Lower leg skin (tissue), 4 donors: ENCODE measurements at places on chromosomes 4 and X. TPM values are rescaled to one million over a fixed set of nuclear protein-coding genes. Genes with fewer than 3 reads are reported as not detected.

DNA sequence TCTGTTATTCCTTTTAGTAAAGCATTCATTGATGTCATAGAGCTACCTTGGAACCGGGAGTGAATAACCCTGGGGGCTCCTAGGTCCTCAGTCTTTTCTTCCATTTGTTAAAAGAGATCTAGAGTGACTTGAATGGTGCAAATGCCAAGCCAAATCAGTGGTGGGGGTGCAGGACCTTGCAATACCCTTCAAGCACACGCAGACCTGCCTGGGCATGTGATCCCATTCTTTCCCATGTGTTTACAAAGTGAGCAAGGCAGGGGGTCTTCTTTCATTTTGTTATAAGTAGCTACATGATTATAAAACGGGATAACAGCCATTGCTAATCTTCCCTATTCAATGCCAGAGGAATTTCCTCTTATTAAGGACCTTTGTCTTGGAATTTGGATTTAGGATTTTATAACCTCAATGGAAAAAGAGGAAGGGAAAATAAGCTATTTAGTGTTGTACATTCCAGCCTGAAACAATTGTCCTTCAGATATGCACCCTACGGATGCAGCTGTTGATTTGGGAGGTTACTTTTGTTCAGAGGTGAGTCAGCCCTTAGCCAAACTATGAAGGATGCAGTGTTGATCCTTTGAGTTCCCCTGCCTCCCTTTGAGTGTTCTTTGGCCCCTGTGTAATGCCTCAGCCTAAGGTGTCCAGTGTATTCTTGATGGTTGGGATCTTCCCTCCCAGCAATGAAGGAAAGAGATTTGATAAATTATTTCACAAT lies 623.8 kb upstream of the HTR2C start:
- no peak for DNase-seq

GRCh38 chr4:7941111-7941964 lies 1.7 kb upstream of the AFAP1 start:
- no peak for DNase-seq

- DNase-seq: no peak
Measured at GRCh38 chrX:16113978-16114565, 9.3 kb upstream of the GRPR start.

- no peak for DNase-seq
Measured at GRCh38 chr4:188194421-188194820, 55.2 kb downstream of the TRIML1 start.

- no peak for DNase-seq
Measured at GRCh38 chr4:161496-162284, 37.4 kb downstream of the ZNF718 start.

- DNase-seq: no peak
Measured at GRCh38 chr4:155809835-155810234, 51.0 kb downstream of the GUCY1B1 start.

DNA sequence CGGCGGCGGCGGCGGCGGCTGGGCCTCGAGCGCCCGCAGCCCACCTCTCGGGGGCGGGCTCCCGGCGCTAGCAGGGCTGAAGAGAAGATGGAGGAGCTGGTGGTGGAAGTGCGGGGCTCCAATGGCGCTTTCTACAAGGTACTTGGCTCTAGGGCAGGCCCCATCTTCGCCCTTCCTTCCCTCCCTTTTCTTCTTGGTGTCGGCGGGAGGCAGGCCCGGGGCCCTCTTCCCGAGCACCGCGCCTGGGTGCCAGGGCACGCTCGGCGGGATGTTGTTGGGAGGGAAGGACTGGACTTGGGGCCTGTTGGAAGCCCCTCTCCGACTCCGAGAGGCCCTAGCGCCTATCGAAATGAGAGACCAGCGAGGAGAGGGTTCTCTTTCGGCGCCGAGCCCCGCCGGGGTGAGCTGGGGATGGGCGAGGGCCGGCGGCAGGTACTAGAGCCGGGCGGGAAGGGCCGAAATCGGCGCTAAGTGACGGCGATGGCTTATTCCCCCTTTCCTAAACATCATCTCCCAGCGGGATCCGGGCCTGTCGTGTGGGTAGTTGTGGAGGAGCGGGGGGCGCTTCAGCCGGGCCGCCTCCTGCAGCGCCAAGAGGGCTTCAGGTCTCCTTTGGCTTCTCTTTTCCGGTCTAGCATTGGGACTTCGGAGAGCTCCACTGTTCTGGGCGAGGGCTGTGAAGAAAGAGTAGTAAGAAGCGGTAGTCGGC lies 528 bp downstream of the FMR1 start:
- peak; percentile 19 for DNase-seq

DNA sequence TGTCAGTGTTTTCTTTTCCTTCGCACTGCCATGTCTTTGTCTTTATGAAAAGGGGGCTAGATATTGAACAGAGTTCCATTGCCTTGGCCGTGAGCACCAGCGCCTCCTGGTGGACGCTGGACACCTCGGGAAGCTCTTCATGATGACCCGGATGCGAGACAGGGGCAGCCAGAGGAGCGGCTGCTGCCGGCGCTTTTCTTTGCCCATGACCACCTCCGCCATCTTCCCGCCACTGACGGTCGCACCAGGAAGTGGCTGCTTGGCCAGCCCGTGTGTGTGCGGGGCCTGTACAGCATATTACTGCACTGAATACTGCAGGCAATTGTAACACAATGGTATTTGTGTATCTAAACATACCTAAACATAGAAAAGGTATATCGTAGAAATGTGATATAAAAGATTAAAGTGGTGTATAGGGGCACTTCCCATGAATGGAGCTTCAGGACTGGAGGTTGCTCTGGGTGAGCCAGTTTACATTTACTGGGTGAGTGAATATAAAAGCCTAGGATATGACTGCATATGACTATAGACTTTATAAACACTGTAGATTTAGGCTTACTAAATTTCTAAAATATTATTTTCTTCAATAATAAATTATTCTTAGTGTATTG lies 15.8 kb upstream of the GRIA2 start:
- peak; percentile 60 for DNase-seq

DNA sequence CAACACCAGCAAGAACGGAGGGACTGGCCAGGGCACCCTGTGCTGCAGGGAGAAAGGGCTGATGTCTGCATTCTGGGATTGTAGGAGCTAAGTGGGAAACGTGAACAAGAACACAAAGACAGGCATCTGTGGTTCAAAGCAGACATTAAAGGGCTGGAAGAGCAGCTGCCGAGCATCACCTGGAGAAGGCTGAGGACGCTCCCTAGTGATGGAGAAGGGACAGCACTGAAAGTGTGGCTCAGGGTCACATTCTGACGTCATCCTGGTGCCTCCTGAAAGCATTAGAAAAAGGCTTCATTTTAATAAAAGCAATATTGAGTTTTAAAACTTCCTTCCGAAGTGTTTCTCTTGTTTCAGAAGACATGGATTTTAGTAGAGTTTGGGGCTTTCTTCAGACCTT lies 62.3 kb downstream of the CLDN22 start:
- DNase-seq: no peak

DNA sequence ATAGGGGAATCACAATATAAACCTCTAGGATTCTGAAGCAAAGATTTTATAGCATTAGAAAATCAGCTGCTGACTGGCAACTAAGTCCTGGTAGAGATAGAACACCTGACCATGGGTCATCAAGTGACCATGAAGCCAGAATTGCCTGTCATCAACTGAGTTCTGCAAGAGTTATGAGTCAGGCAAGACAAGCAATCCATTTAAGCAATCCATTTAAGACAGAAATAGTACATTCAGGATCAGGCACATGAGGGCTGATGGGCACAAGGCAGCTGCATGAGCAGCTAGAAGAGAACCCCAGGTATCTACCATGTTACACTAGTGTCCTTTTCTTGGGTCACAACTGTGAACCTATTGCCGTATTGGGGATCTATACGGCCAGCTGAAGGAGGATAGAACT lies 98.9 kb downstream of the SPRY1 start:
- DNase-seq: no peak

DNA sequence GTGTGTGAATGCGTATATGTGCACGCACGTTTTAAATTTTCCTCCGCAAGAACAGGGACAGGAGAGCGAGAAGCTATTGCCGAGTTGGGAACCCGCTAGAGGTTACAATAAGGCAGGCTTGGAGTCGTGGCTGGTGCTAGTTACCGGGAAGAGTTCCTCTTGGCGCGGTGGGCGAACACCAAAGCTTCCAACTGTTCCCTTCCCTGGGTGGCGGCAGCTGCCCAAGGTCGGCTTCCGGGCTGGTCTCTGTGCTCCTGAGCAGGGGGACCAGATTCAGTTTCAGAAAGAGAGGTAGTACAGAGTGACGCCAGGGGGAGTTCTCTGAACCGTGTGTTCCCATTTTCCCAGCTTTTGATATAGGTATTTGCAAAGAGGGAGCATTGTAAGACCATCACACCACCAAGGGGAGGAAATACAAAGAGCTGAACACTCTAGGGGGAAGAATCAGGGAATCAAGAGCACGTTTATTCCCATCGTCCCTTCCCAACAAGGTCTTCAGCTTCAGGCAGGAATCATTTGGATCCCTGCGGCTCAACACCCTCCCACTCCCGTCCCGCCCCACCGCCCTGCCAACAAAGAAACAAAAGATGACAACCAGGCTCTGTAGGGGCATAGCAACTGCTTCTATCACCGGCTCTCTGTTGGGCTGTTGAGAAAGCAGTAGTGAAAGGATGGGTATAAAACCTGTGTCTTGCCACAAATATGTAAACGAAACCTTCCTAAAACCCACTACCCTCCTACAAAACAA lies 113.6 kb upstream of the TEX13C start:
- no peak for DNase-seq

SH2D1A gene
- total RNA-seq: 0.25 TPM

COL4A5 gene
- 105 TPM for total RNA-seq

SPACA5B gene
- total RNA-seq: not detected

DUSP9 gene
- total RNA-seq: 0.13 TPM

ZCCHC18 gene
- not detected for total RNA-seq
